SK-N-MC (cell line): ENCODE measurements at places on chromosomes 4 and X.

GRCh38 chr4:181008164-181008563 is 1235.0 kb upstream of the TENM3 start:
- DNase-seq, result no peak

DNA sequence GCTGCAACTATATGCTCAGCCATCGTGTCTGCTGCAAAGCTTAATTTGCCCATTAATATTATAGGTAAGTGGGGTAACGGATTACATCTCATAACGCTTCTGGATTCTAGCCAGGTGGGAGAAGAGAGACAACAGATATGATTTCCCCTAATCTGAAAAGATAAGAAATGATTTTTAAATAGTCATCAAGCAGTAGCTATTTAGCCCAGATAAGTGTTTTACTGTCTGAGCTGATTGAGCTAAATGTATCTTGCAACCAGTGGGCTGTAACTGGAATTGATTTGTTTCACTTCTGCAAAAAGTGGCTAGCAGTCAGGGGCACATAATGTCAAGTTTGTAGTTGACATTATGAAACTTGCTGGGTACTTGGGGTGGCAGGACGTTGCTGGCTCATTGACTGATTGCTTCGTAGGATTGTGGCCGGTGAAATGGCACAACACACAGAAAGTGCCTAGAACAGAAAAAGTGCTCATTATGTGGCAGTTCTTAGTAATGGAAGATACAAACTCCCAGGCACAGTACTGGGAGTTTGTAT is 18.5 kb downstream of the LAP3 start:
- DNase-seq, result no peak

DNA sequence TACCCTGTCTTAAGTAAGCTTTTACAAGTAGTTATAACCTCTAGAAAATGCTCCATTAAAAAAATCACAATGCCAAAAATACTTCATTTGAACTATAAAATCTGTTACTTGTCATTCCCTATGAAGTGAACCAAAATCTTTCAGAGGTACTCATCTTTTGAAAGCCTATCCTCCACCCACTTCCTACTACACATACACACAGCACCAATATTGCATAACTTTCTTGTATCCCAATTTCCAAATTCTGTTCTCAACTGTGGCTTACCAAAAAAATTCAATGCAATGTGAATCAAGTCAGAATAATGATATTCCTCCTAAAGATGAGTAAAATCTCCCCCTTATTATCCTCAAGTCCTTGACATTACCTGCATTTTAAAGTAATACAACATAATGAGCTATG is 15.9 kb downstream of the DHX15 start:
- DNase-seq, result no peak

DNA sequence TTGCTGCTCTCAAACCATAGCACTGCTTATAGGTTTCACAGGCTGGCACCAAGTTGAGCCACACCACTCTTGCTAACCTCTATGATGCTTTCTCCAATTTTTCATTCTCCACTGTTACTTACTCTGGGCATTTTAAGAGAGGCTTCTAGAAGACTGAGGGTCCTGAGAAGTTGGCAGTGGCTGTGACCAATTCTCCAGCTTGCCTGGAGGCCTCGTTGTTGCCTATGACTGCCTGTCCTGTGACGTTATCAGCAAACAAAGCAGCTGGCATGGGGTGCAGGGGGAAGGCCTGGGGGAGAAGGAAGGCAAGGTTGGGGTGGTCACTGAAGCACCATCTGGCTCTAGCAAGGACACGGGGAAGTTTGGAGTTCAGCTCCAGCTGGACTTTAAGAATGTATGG is 30.4 kb upstream of the PDLIM3 start:
- no peak for DNase-seq

GRCh38 chr4:37023504-37023903 is 221.0 kb upstream of the NWD2 start:
- DNase-seq, result no peak

- no peak for DNase-seq
These were observed 24.5 kb downstream of the GABRA4 start for GRCh38 chr4:46968847-46969246.

GRCh38 chrX:154059729-154060245 is 37.7 kb downstream of the MECP2 start:
- no peak for DNase-seq

DNA sequence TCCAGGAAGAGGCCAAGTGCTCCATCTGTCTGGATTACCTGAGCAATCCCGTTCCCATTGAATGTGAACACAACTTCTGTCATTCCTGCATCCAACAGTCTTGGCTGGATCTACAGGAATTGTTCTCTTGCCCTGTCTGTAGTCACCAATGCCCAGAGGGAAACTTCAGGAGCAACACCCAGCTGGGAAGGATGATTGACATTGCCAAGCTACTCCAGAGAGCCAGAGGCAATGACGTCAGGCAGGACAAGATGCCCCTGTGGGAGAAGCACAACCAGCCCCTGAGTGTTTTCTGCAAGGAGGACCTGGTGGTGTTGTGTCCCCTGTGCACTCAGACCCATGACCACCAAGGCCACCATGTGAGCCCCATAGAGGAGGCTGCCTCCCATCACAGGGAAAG is 21.3 kb upstream of the TRIM60 start:
- no peak for DNase-seq

DNA sequence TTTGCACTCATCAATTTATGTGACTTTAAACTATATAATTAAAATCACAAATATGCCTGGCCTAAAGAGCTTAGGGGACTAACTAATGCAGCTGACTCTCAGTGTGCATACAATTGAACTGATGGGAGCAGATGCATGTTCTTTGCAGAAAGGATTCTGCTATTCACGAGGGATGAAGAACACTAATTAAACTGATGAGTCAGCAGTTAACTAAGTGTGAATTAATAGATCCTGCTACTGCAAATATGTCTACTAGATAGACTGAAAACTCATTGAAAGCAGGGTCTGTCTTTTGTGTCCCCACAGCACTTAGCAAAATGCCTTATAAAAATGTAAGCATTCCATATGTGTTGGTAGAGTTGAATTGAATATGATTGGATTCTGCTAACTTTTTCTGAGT is 104.0 kb downstream of the SRPX start:
- DNase-seq, result no peak

DNA sequence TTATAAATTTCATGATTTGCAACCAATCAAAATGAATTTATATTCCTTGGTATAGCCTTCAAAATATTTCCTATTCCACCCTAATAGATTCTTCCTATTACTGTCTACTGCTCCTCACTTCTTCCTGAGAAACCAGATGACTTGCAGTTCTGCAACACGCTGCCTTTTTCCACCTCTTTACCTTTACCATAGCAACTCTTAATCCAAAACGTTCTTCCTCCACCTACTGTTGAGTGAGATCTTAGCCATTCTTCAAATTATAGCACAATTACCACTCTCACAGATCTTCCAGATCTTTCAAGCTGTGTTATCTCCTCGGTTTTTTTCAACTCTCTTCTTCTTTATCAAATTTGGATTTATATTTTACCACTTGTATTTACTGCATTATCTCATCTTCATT is 289.8 kb downstream of the ADGRL3 start:
- no peak for DNase-seq

GRCh38 chr4:148730766-148731165 is 288.6 kb upstream of the NR3C2 start:
- no peak for DNase-seq

- DNase-seq, result no peak
These were observed 124.2 kb downstream of the ENOX2 start for GRCh38 chrX:130778773-130779172.

- no peak for DNase-seq
These were observed 45.0 kb downstream of the CHRDL1 start for GRCh38 chrX:110750526-110751189.

- DNase-seq, result no peak
These were observed 11.3 kb downstream of the AREG start for GRCh38 chr4:74456056-74456744.

GRCh38 chrX:139020801-139021200 is 309.3 kb upstream of the FGF13 start:
- DNase-seq, result no peak

- DNase-seq, result no peak
These were observed 653.6 kb upstream of the NR3C2 start for GRCh38 chr4:149095811-149096210.

DNA sequence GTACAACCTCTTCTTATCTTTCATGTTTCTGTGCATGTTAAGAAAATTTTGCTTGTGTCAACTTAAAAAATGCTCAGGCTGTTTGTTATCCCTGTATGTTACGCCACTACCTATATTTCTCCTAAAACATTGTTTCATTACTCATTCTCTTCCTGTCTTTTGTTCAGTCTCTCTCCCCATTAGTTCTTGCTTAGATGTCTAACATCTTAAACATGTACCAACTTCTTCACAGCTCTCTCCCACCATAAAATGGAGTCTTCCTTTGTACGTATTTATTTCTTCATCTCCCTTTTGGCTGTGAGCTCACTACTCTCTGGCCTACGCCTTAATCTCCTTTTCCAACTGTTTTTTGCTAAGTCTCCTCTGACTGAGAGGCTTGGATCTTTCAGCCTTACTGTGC is 36.4 kb downstream of the PCDH7 start:
- no peak for DNase-seq

DNA sequence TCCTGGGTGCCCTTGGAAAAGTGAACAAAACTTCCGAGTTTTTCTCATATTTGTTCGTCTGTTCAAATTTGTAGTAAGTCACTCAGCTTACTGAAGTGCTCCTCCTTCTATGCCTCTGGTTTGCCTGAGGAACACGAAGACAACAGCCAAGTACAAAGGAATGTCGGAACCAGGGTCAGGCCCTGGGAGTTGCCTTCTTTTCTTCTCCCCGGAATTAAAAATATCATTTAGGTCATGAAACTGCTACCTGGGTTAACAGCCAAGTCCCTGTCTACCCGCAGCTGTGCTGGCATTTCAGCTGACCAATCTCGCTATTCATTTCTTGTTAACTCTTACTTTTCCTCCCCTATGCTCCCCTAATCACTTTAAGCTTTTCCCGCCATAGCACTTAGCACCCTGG is 137.6 kb upstream of the TEX13D start:
- no peak for DNase-seq

DNA sequence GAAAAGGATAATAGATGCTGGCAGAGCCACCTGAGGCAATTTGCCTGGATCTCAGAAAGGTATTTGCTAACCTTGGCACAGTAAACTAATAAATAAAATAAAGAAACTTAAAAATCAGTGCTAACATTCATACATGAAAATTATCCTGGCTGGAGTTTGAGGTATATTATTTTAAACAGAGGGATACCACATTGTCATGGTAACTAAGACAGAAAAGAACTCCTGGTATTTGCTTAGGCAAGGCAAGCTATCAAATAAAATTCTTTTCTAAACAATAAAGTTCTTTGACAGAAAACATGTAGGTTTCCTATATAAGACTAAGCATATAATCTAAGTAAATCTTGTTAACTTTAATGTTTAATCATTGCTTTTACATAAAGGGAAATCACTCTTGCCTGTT is 218.8 kb downstream of the MAGEB17 start:
- DNase-seq, result no peak

- DNase-seq, result no peak
These were observed 91.9 kb upstream of the MAPK10 start for GRCh38 chr4:86451560-86452330.

- no peak for DNase-seq
These were observed 177.0 kb upstream of the RASGEF1B start for GRCh38 chr4:81648576-81649275.

GRCh38 chr4:124833831-124834505 is 121.4 kb upstream of the ANKRD50 start:
- no peak for DNase-seq

DNA sequence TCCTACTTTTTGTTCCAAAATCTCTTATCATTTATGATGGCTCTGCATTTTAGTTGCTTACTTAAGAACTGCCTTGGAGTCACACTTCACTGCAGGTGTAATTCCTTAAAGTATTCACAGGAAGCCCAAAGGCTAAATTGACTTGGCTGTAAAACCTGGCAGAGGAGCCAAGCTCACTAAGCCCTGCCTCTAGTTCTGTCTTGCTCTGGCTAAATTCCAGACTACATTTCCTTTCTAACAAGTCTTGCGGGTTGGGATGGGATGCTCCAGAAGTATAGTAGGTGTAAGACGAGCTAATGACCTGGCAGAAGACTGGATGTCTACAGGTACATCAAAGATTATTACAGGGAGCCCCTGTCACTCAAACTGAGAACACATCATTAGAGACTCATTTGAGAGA is 924.0 kb upstream of the INTU start:
- no peak for DNase-seq

GRCh38 chrX:13605611-13606010 is 36.2 kb downstream of the EGFL6 start:
- DNase-seq, result no peak

GRCh38 chr4:150948710-150949109 is 66.4 kb downstream of the LRBA start:
- no peak for DNase-seq

DNA sequence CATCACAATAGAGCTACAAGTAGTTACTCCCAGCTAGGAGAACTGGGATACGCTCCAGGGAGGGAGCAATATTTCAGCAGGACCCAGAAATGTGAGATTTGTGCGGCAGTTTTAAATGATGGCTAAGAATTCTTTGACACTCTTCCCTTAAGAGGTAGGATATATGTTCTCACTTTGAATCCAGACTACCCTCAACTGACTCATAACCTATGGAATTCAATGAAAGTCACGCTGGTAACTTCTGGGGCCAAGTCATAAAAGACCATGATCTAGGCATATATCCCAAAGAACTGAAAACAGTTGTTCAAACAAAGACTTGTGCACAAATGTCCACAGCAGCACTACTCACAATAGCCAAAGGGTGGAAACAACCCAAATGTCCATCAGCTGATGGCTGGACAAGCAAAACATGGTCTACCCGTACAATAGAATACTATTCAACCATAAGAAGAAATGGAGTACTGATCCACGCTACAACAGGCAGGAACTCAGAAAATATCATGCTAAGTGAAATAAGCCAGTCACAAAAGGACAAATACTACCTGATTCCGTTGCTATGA is 10.5 kb downstream of the CD99L2 start:
- no peak for DNase-seq

DNA sequence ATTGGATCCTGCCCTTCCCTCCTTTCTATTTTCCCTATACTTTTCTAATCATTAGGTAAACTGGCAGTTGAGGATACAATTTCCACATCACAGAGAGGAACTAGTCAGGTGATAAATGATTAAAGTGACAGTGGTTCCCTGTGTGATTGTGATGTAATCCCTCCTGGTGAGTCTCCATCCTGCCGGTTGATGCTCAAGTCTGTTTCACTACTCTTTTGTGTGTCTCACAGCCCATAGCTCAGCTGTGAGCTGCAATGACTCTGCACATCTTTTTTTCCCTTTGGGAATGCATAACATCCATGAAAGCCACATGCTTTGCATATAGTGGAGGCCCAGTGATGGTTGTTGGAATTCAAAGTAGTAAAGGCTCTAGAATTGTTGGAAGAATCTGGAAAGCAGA is 60.4 kb downstream of the CCNI start:
- no peak for DNase-seq
